CMK (cell line): ENCODE measurements at places on chromosomes 5 and 9.

DNA sequence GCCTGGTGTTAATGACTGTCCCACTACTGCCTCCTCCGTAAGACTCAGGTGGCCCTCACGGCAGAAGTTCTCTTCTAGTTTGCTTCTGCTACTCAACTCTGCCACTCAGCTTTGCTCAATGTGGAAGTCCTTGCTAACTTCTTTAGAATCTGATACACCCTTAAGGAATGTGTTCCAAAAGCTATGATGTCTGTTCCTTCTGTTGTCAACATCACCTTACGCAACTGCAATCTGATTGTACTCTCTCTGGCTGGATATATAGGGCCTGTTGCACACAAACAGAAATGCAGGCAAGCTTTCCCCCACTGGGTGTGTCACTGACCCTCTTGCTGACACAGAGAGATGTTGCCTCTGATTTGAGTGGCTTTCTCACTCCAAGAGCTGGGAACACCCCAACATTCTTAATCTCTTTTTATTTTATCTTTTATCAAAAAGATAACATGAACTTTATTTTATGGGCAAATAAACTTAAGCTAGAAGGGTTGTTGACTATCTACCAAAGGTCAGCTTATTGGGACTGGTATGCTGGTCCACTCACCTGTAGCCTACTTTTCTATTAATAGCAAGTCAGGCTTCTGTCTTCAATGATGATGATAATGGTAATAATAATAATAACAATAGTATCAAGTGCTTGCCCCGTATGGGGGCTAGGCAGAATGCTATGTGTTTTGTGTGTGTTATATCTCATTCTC is 25.2 kb downstream of the TMEM252 start:
- no peak for DNase-seq

DNA sequence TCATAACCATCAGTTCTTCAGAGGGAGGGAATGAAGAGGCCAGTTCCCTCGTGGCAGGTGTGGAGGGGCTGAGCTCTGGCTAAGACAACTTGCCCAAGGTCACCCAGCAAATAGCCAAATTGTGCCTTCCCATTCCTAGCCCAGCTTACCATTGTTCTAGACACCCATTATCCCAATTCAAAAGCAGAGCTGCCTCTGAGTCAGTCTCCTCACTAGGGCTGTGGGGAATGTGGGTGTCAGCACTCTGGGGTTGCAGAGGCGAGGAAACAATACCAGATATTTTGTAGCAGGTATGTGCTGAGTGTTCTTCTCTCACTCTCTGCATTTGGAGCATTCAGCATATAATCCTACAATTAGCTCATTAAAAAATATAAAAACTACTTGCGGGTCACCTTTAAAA is 270.8 kb downstream of the PSAT1 start:
- no peak for DNase-seq

- DNase-seq, result no peak
These were observed 13.6 kb downstream of the AHRR start for GRCh38 chr5:334903-335739.

GRCh38 chr5:68067291-68067690 is 148.3 kb upstream of the PIK3R1 start:
- DNase-seq, result no peak

DNA sequence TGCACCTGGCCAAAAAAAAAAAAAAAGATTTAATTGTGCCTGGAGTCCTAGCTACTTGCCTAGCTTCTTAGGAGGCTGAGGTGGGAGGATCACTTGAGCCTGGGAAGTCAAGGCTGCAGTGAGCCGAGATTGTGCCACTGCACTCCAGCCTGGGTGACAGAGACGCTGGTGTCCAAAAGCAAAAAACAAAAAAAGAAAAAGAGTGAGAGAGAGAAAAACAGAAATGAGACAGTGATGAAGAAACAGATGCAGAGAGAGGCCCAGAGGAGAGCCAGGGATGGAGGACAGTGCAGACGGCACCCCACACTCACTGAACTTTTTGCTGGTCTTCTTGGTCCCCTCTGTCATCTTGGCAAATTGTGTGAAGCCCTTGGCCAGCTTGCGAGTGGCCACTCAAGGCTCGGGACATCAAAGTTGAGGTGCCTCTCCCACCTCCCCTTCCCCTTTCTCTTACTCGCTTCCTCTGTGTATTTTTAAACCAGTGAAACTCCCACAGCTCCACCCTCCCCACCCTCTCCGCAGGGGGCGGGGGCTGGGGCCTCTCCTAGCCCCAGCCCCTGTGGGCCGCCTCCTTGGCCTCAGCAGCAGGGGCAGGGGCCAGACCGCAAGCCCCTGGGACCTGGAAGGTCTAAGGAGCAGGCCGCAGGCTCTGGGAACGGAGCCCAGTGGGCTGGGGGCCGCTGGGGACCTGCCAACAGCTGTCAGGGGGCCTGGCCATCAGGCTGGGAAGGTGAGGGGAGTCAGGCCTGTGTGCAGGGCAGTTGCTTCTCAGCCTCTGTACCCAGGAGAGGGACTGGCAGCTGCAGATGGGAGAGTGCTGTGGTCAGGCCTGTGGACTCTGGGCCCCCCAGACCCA is at the start of gene SH2D3C:
SH2D3C (minus strand) TSS at position 387 of the 856 bp plus-strand sequence; CDS start at position 348, 39 bp downstream.
- DNase-seq, result no peak

DNA sequence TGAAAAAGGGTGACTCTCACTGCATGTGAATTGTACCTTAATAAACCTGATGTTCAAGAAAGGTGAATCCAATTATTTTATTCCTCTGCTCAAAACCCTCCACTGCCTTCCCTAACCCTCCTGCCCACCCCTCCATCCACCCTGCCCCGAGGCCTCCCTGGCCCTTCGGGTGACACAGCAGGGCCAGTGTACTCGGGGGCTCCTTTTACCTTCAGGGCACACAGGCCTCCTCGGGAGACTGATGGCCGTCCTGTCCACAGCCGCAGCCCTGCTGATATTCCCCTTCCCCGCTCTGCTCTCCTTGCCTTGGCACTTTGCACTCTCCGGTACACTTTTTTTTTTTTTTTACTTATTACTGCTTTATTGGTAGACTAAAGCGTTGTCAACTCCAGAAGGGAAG is 234.0 kb downstream of the CACNA1B start:
- DNase-seq, result no peak

DNA sequence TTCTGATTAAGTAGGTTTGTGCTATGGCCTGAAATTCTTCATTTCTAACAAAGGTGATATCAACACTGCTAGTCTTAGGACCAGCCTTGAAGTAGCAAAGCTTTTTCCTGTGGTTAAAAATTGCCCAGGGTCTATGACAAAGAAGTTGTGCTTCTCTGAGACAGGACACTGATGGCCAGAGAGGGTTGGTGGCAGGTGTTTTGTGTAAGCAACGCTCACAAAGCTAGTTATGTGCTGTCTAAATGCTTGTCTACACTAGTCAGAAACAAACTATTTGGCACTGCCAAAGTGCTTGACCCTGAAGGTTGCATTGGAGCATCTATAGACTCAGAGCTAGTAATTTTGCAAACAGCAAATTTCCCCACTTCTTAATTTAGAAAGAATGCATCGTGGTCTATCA is 44.1 kb upstream of the SELENOP start:
- no peak for DNase-seq

- no peak for DNase-seq
These were observed 322.1 kb upstream of the SLC30A5 start for GRCh38 chr5:68771732-68772131.

DNA sequence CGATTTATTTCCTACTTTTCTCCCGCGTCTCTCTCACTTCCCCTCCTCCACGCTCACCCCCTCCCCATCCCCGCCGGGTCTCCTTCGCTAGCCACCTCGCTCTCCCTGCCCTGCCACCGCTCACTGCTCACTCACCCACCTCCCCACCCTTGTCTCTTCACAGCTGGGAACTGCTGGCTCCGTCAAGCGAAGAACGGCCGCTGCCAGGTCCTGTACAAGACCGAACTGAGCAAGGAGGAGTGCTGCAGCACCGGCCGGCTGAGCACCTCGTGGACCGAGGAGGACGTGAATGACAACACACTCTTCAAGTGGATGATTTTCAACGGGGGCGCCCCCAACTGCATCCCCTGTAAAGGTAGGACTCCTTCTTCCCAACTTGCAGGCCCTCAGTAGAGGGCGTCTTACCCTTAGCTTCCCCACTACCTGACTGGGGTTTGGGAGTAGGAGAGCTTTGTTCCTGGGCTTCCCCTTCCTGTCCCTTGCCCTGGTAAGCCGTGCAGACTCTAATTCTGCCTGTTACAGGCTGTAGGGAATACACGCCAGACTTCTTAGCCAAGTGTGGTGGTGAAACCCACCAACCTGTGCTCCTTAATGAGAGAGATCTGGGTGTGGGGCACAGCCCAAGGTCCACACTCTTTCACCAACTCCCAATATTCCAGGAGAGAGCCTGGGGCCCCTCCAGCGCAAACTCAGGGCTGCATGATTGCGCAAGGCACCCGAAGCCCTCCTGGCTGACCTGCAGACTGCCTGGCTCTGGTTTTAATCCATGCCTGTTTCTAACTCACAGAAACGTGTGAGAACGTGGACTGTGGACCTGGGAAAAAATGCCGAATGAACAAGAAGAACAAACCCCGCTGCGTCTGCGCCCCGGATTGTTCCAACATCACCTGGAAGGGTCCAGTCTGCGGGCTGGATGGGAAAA is 2.5 kb downstream of the FST start:
- no peak for DNase-seq

- DNase-seq, result peak; percentile 20
These were observed 62.0 kb downstream of the ANKH start for GRCh38 chr5:14809369-14810155.

DNA sequence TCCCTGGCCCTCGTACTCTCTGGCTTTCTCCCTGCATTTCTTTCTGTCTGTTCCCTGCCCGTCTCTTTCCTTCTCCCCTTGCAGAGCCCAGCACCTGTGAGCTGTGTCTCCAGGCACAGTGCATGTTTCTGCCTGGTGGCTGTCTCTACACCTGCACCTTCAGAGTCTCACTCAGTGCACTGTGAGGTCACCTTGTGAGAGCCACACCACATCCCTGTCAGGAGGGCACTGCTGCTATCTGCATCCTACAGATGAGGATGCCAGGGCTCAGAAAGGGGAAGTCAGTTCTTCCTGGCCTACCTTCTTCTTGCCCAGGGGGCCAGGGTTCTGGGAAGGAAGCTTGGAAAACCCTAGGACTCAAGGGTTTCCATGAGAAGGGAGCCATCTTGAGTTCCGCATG is 69.7 kb upstream of the NEURL1B start:
- peak; percentile 8 for DNase-seq

DNA sequence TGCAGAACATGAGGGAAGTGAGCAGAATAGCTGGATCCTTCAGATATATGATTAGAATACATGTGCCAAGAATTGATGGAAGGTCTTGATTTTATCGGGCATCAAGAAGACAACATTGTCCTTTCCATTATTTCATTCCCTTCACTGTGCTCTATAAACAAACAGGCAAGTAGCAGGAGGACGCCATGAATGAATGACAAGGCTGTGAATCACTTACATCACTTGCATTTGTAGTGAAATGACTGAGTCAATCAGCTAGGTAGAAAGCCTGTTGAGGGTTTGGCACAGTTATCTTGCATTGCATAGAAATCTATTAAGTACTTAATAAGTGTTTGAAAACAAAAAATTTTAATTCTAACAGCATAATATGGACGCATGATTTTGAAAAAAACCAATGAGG is 548.8 kb upstream of the IZUMO3 start:
- DNase-seq, result no peak

- DNase-seq, result no peak
These were observed 157.2 kb upstream of the ATP10B start for GRCh38 chr5:161009194-161009593.

DNA sequence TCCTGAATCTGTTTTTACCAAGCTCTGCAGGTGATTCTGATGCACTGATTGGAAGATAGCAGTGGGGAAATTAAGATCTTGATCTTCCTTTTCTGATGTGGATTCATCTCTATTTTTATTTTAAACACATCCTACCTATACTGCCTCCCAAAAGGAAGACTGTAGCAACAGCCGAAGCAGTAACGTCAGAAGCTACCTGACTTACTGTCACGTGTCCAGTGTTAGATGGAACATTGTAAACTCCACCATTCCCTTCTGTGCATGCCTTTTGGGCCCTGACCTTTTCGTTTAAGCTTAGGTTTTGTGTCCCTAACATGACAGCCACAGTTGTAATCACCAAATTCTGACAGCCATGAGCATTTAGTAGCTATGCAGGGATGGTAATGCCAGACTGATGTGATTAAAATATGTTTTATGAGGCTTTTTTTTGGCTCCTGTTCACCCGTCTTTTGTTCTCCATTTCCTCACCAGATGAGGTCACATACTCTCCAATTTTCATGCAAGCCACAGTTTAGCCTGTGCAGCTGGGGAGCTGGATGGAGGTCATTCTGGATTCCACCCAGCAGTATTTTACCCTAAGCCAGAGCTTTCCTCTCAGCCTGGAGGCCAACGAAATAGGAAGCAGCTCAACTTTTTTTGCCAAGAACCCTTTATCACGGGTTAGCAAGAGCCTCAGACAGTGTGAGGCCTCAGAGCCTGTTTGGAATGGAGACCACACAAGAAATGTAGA is 15.6 kb upstream of the FOXD1 start:
- no peak for DNase-seq

DNA sequence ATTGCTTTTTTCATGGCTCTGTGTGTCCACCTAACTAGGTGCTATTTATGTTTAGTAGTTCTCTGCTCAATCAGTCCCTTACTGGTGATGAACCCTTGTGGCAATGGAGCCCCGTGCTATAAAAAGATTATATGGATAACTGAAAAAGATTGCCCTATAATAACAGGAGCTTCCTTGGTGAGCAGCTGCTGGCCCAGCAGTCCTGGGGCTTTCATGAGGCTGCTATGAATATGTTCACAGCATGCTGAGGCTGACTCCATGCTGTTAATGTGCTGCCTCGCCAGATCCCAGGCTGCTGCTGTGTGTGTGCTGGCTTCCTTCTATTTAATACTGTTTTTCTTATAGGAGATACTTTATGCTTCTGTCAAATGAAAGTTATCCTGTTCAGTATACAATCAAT is 357.5 kb downstream of the TAF11L14 start:
- DNase-seq, result no peak

DNA sequence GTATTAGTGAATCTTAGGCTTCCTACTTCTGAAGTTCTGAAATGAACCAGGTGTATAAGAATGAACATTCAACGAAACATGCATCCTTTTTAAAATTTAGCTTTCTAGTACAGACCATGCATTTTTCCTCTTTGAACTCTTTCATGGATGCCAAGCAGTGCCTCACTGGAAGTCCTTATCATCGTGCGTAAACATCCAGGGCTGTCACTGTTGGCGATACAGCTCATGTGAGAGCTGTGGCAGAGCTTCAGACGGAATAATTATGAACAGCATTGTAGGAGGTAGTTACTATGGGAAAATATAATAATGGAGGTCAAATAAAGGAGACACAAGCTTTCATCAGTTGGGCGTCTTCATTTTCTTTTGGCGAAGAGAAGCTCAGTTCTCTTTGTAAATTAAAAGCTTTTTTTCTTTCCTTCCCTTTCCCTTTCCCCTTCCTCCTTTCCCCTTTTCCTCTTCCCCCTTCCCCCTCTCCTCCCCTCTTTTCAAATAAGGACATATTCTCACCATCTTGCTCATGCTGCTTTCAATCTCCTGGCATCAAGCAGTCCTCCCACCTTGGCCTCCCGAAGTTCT is 167.3 kb downstream of the KDM4C start:
- no peak for DNase-seq
